Natural killer cell (primary cell): ENCODE measurements at places on chromosomes 13 and 19. TPM values are rescaled to one million over a fixed set of nuclear protein-coding genes. Genes with fewer than 3 reads are reported as not detected.
A peak's percentile ranks its signal among the peaks of the same experiment; 100 is the strongest.

GPR12 gene
- not detected for total RNA-seq

DNA sequence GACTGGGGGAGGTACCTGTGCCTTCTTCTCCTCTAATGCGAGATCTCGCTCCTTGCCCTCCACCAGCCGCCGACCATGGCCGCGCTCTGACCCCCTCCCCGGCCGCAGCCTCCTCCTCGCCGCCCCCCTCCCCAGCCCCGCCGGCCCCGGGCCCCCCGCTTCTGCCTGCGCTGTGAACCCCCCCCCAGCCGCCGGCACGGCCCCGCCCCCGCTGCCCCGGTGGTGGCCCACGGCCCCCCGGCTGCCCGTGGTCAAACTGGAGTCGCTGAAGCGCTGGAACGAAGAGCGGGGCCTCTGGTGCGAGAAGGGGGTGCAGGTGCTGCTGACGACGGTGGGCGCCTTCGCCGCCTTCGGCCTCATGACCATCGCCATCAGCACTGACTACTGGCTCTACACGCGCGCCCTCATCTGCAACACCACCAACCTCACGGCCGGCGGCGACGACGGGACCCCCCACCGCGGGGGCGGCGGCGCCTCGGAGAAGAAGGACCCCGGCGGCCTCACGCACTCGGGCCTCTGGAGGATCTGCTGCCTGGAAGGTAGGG lies at the start of gene CACNG8:
Gene CACNG8, plus strand, starts transcription at position 51 of the 545 bp plus-strand sequence.
- no peaks in the 10 kb centered on the region for H3K4me1 ChIP-seq
- H3K4me3 ChIP-seq: no peak within 1 kb of the TSS
- peaks cover 27% of the 10 kb centered on the region for H3K27me3 ChIP-seq
- H3K27ac ChIP-seq: no peak within 1 kb of the TSS

PDE4A gene
- total RNA-seq: 46.2 TPM

GRCh38 chr13:87078947-87079795 lies 592.0 kb upstream of the SLITRK5 start:
- DNase-seq: no peak
- H3K36me3 ChIP-seq: no peaks in the 10 kb centered on the region
- no peak overlapping the region for H3K4me3 ChIP-seq

- H3K4me1 ChIP-seq: no peaks in the 10 kb centered on the region
- DNase-seq: no peak
Measured at GRCh38 chr13:101579281-101579802, 126.9 kb downstream of the ITGBL1 start.

DNA sequence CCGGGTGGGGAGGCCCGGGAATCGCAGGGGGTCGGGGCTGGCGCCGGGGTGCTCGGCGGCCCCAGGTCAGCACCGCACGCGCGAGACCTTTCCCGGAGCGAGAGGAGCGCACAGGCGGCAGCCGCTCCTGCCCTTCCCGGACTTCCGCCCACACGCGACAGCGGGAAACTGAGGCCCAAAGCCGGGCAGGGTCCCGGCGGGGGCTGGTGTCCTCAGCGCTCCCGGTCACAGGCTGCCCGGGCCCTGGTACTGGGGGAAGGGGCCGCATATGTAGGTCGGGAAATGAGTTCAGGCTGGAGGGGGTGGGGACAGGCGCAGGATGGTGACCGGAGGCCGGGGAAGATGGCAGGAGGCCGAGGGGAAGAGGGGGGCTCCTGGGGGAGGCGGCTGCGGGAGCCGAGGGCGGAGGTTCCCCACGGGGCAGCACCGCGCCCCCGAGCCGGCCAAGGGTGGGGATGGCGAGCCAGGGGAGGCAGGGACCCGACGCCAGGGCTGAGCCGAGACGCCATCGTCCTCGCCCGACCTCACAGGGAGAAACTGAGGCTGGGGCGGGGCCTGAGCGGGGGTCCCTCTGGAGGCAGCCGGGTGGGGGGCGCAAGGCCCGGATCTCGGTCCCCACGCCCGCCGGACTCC lies 662 bp downstream of the CBARP start:
- no peaks in the 10 kb centered on the region for H3K36me3 ChIP-seq
- peak; percentile 45 for DNase-seq
- H3K4me1 ChIP-seq: peaks cover 36% of the 10 kb centered on the region
- peaks cover 18% of the 10 kb centered on the region for H3K27me3 ChIP-seq
- H3K4me3 ChIP-seq: no peak overlapping the region

- peak overlapping the region; percentile 67 for H3K27ac ChIP-seq
- peak; percentile 87 for DNase-seq
- H3K27me3 ChIP-seq: no peaks in the 10 kb centered on the region
- peaks cover 63% of the 10 kb centered on the region for H3K36me3 ChIP-seq
- no peak overlapping the region for H3K4me3 ChIP-seq
Measured at GRCh38 chr19:16417660-16418596, 53.8 kb downstream of the EPS15L1 start.
